Transverse colon (tissue), 4 donors: ENCODE measurements at places on chromosomes 2 and 18. TPM values are rescaled to one million over a fixed set of nuclear protein-coding genes. Genes with fewer than 3 reads are reported as not detected.

GRCh38 chr2:68769586-68770270, 35.1 kb downstream of the ARHGAP25 start:
- DNase-seq: no peak
- H3K4me1 ChIP-seq: peaks cover 4% of the 10 kb centered on the region
- H3K36me3 ChIP-seq: no peaks in the 10 kb centered on the region
- no peaks in the 10 kb centered on the region for H3K27me3 ChIP-seq

GRCh38 chr2:15331787-15332186, 229.3 kb downstream of the NBAS start:
- H3K4me1 ChIP-seq: no peaks in the 10 kb centered on the region
- no peak for DNase-seq
- H3K27me3 ChIP-seq: no peaks in the 10 kb centered on the region
- H3K27ac ChIP-seq: no peak overlapping the region
- no peaks in the 10 kb centered on the region for H3K36me3 ChIP-seq
- H3K4me3 ChIP-seq: no peak overlapping the region

GRCh38 chr18:598124-598589, 1.4 kb downstream of the CLUL1 start:
- H3K27me3 ChIP-seq: peaks cover 11% of the 10 kb centered on the region
- H3K4me3 ChIP-seq: no peak overlapping the region
- no peaks in the 10 kb centered on the region for H3K4me1 ChIP-seq

The SPEG gene
- 95.8 TPM for total RNA-seq

The GPBAR1 gene
- total RNA-seq: not detected

The RAB27B gene
- 1.2 TPM for total RNA-seq
